Progenitor cell of endocrine pancreas (in vitro differentiated cells): ENCODE measurements at places on chromosomes 4 and X. TPM values are rescaled to one million over a fixed set of nuclear protein-coding genes. Genes with fewer than 3 reads are reported as not detected.
A peak's percentile ranks its signal among the peaks of the same experiment; 100 is the strongest.

DNA sequence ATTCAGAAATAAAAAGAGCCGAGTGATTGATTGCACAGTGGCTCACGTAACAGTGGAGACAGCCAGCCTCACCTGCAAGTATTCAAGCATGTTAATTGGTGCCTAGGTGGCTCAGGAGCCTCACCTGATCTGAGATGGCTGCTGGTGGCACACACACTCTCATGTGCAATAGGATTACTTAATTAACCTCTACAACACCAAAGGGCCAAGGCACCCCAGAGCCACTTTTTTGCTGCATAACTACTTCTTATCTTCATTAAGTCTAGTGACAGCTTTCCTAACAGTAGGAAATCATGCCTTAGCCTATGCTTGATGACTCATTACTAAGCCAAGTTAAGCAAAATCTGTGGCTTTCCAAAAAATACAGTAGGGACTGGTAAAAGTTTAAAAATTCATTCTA lies 117.3 kb upstream of the NOCT start:
- no peak for DNase-seq

GRCh38 chr4:56742080-56742871 lies 61.2 kb upstream of the HOPX start:
- no peak for DNase-seq

- no peak for DNase-seq
These were observed 242.2 kb upstream of the CTSO start for GRCh38 chr4:156195914-156196313.

DNA sequence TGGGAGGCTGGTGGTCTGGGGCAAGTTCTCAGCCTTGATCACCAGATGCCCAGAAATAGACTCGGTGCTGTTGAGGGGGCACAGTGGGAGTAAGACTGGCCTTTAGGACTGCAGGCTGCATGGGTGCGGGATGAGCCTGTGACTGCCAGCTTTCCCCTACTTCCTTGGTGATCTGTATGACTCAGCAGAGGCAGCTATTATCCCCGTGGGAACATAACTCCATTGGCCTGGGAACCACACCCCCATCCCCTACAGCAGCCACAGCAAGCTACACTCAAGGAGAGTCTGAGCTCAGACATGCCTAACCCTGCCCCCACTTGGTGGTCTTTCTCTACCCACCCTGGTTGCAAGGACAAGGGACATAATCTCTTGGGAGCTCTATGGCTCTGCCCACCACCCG lies 20.6 kb downstream of the CLIC2 start:
- DNase-seq = no peak

DNA sequence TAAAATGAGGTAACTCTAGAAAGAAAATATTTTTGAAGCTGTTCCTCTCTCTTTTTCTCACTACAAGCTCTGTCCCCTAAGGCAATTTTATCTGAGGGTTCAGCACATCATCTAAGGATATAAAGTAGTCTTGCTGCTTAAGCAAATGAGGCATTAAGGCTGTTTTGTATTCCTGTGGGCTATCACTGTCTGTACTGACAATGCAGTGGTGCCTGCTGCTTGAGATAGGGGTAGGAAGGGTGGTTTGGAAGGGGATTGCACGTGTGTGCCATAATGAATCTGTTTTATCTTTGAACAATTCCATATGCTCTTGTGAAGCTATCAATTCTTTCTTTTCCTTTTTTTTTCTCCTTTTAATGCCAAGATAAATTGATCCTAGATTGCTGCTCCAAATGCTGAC lies 128.0 kb upstream of the ATOH1 start:
- DNase-seq = no peak

DNA sequence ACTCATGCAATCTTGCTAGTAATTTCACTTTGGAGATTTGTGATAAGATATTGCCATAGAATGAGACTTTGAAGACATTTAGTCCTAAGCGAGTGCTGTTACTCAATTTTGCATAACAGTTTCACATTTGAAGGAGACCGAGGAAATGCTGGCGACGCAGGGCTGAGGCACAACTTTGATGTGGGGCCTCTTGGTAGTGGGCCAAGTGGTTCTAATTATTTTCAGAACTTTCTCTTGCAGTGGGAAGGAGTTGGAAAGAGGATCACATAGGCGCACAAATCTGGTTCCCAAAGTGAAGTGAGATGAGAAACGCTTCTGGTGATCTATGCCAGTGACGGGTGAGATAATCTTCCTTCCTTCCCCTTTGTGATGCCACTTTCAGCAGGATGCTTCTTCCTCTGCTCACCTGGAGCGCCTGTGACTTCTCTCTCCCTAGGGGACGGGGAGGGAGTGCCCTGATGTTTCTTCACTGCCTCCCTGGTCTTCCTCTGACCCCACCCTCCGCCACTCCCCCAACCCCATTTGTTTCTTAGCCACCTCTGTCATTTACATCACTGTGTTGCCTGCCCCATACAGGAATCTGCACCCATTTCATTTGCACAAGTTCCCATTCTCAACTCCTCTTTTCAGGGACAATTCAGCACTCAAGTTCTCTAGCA lies 138.9 kb upstream of the MID1 start:
- DNase-seq = no peak

DNA sequence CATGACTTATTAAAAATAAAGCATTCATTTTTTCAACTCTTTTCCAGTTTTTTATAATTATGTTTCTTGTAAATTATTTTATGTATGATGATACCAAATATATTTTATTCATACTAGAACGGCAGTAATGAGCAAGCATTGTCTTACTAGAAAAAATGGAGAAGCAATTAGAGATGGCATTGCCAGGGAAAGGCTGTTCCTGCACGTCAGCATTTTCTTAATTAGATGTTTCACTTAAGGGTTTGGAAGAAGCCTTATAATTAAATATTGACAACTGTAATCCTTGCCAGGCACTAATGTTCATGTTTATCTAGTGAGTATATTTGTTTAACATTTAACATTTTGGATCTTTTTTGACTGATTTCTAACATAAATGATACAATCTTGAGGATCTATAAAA lies 16.6 kb downstream of the FAM149A start:
- DNase-seq = no peak

DNA sequence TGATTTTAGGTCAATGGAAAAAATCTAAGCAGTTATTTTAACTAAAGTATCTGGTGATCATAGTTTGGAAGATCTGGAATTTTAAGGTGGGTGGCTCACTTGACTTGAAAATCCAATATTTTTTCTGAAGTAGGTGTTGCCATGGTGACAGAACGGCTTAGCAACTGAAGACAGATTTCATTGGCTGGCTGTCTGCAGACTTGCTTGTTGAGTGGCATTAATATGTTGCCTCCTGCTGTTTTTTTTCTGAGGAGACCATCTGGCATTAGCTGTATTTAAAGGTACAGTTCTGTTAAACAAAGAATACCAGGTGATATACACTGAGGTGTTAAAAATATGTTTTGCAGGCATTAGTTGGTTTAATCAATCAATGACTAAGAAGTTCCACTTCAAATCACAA lies 19.8 kb downstream of the CPE start:
- no peak for DNase-seq

DNA sequence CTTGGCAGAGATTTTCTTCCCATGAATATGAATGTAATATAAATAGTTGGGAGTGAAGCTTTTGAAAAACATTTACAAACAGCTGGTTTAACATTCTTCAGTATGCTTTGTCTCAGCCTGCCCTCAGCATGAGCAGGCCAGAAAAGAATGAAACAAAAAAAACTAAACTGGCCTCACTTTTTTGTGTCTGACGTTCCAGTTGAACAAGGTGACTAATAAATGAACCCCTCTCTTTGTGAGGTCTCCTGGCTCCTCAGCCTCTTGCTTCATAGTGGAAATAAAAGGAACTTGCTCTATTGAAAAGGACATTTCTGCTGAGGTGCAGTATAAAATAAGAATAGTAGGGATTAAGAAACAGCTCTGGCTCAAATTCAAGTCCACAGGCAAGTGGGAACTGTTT lies 9.4 kb downstream of the CHST7 start:
- no peak for DNase-seq

GRCh38 chrX:73262991-73263390 lies 48.3 kb upstream of the NAP1L2 start:
- no peak for DNase-seq

DNA sequence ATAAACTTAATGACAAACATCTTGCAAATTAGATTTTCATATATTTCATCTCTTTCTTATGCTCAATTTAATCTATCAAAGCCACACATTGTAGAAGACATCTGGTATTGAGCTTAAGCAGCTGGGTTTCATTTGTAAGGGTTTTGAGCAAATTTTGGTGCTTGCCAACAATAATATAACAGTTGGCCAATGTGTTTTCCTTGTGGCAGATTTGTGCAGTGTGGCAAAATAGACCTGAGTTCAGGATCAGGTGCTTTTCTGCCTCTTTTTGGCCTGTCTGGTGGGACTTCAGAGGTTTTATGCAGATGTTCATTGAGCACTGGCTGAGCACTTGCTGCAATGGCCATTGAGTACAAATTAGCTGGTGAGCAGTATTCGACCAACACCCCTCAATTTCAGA lies 301.9 kb downstream of the BMPR1B start:
- DNase-seq = no peak

GRCh38 chr4:10506077-10506476 lies 48.9 kb upstream of the ZNF518B start:
- no peak for DNase-seq

DNA sequence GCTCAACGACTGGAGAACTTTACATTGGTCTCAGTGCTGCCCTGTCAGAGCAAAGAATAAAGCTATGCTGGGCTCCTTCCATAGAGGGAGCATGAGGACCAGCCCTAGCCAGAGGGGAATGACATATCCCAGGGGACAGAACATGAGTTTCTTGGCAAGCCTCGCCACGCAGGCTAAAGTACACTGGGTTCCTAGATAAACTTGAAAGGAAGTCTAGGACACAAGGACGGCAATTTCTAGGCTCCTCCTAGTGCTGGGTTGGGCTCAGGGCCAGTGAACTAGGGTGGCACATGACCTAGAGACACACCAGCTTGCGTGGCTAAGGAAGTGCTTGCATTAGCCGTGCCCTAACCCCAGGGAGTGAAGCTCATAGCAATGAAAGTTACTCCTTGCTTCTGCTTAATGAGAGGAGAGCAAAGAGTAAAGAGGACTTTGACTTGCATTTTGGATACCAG lies 141.0 kb downstream of the MAB21L2 start:
- no peak for DNase-seq

DNA sequence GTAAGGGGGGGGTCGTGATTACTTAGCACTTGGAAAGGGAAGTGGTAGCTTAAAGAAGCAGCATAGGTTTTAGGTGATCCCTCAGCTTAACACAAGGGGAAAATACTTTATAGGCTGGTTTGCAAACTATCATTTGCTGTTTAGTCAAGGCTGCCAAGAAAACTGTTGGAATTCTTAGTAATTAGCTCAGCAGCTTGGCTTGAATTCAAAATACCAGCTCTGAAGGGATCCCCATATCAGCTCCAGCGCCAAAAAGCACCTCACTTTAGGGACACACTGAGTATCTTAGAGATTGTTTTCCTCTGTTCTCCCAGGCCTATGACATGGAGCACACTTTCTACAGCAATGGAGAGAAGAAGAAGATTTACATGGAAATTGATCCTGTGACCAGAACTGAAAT lies 8.8 kb downstream of the TNMD start:
- DNase-seq = no peak

- peak; percentile 15 for DNase-seq
These were observed 34.3 kb downstream of the IRF2 start for GRCh38 chr4:184439856-184440594.

GRCh38 chr4:78174891-78175290 lies 117.8 kb downstream of the FRAS1 start:
- no peak for DNase-seq

GRCh38 chr4:3654036-3654807 lies 112.0 kb upstream of the ADRA2C start:
- no peak for DNase-seq

- DNase-seq = no peak
These were observed 15.3 kb downstream of the TENM3 start for GRCh38 chr4:182258441-182259000.

- DNase-seq = no peak
These were observed 13.8 kb upstream of the FGFBP2 start for GRCh38 chr4:15976456-15977447.

- DNase-seq = no peak
These were observed 42.2 kb downstream of the CASK start for GRCh38 chrX:41881166-41881565.

GRCh38 chrX:19627081-19627480 lies 111.8 kb upstream of the MAP3K15 start:
- no peak for DNase-seq

- DNase-seq = no peak
These were observed 26.7 kb upstream of the GPRIN3 start for GRCh38 chr4:89334311-89334710.

Gene PGAM4
- total RNA-seq = not detected in 2 replicates

Gene OTUD4
- 40.8 and 41.8 TPM in 2 replicates for total RNA-seq

Gene NLGN4X
- 43.4 and 45.0 TPM in 2 replicates for total RNA-seq

Gene SHISA3
- total RNA-seq = 0.14 and 0.40 TPM in 2 replicates

Gene TNIP3
- total RNA-seq = not detected in 2 replicates
